Central memory CD4-positive, alpha-beta T cell (primary cell): ENCODE measurements at places on chromosomes 11 and 22.

DNA sequence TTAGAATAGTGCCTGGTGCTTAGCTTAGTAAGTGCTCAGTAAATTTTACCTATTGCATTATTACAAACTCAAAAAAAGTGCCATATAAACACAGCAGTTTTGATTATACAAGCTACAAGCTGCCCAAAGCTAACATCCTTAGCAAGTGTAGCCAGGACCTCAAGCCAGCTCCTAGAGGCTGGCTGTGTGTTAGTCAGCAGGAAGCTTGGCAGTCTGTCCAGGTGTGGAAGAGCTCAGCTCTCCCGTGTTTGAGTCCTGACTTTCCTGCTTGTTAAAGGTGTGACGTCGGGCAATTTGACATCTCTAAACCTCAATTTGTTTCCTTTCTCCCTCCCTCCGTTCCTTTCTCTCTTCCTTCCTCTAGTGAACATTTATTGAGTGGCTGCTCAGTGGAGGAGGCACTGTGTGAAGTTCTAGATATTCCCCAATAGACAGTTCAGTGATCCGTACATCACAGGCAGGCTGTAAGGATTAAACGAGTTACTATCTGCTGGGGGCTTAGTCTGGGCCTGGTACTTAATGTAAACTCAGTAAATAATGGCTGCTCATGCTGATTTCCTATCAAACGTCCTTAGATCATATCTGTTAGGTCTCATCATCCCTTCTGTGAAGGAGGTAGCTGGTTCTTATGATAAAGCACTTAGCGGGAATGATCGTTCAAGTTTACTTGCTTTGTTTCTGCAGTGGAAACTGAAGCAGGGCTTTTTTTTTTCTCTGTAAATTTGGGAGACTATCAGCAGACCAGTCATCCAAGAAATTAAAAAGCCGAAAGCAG, 68.7 kb downstream of the PRR5L start:
- DNase-seq: no peak

DNA sequence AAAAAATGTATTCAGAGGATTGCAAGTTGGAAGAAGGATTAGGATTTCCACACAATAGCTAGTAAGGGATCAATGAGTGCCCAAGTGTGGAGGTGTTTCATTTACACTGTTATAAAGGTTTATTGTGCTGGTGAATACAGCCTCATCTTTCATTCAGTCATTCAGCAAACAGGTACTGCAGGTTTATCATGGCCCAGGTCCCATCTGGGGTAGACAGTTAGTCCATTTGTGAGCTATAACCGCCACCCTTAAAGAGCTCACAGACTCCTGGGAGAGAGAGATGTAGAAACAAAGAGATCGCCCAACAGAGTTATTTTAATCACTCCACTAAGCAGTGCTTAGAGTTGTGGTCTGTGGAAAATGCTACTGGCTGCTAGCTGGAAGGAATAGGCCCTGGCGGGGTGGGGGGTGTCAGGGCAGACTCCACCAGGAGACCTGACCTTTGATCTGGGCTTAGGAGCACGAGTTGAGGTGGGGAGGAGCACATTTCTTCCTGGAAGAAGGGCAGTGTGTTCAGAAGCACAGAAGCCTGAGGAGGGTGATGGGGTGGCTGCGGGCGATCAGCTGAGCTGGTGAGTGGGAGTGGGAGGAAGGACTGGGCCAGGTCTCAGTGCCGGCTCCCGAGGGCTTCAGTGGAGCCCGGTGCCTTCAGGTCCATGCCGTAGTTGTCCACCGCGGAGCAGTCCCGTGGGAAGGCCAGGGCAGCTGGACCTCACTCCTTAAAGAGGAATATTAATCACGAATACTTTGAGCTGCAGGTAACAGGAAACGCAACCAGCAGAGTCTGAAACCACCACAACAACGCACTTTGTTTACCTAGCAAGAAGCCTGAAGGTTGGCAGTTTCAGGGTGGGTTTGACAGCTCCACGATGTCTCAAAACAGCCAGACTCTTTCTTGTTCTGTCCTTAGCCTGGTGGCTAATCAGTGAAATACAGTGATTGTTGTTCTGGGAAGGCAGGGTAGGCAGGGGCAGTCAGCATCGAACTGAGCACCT, 11.2 kb downstream of the TOM1 start:
- peak; percentile 14 for DNase-seq

DNA sequence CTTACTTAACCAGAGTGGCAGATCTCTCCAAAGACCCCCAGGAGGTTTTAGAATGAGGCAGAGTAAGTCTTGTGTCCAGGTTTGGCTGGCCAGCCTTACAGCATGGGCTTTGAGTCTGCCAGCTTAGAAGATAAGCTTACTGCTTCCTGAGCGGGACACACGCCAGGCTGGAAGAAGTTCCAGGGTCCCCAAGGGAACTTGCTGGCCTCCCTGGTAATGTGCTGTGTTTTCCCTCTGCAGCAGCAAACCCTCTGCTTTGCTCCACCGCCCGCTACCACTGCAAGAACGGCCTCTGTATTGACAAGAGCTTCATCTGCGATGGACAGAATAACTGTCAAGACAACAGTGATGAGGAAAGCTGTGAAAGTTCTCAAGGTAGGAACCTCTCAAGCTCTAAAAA, 154.2 kb downstream of the LDLRAD3 start:
- no peak for DNase-seq

- no peak for DNase-seq
Measured at GRCh38 chr22:40270748-40271373, 75.4 kb upstream of the ADSL start.

GRCh38 chr22:48636746-48637145, 1190.9 kb downstream of the BRD1 start:
- no peak for DNase-seq

DNA sequence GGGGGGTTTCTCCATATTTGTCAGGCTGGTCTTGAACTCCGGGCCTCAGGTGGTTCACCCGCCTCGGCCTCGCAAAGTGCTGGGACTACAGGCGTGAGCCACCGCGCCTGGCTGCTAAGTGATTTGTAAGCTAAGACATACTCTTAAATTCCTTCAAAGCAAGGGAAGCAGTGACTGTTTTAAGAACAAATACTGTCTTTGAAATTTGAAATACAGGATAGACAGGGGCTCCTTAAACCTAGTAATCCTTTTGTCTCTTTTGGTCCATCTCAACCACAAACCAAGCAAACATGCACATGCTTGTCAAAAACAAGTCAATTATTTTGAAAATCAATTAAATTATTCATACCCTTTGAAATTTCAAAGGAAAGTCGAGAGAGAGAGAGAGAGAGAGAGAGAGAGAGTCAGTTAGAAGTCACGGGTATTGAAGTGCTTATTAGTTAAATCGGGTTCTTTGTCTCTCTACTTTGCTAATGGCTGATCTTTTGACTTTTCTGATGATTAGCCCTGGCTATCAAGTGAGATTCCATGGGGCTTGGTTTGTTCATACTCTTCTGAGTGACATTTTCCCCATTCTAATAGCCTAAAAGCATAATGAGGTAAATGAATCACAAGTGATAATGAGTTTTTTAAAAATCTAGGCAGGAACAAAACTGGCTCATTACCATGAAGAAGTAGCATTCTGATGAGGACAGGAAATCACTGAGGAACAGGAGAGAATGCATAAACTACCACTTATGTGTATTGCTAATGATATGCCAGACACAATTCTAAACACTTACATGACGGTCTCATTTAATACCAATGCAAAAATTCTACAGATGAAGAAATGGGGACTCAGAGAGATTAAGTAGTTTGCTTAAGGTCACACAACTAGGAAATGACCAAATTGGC, 48.0 kb downstream of the MCHR1 start:
- DNase-seq: peak; percentile 9

DNA sequence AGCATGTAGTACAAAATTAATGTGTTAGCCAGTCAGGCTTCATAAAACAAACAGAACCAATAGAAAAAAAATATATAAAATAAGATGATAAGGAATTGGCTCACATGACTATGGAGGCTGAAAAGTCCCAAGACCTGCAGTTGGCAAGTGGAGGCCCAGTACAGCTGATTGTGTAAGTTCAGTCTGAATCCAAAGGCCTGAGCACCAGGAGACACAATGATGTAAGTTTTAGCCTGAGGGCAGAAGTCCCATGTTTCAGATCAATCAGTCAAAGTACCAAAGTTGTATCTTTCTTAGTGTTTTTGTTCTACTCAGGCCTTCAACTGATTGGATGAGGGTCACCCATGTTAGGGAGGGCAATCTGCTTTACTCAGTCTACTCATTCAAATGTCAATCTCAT, 14.3 kb upstream of the OR10D3 start:
- DNase-seq: no peak
